ENCODE measurements at places on chromosomes 13 and 19. TPM values are rescaled to one million over a fixed set of nuclear protein-coding genes. Genes with fewer than 3 reads are reported as not detected.

DNA sequence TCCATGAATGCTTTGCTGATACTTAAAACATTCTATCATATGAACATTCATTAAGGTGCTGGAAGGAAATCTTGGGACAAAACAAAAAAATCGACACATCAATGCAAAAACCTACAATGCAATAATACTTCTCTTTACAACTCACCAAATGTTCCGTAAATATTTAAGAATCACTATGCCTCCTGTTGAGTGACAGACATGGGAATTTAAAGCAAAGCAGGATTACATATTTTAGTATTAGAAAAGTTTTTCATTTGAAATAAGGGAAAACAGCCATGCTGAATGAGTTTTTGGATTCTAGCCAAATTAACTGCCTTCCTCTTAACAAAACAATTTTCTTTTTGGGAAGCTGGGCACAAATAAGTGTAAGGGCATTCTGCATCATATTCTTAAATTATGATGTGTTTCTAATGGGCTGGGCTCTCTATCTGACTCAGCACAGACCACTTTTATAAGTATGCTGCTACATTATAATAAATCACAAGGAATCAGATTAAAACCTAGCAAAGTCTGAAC, 93.7 kb downstream of the RBM26 start:
- H3K27me3 ChIP-seq: no peaks in the 10 kb centered on the region
- no peak for DNase-seq
- H3K4me1 ChIP-seq: peaks cover 12% of the 10 kb centered on the region
- no peak overlapping the region for H3K4me3 ChIP-seq

DNA sequence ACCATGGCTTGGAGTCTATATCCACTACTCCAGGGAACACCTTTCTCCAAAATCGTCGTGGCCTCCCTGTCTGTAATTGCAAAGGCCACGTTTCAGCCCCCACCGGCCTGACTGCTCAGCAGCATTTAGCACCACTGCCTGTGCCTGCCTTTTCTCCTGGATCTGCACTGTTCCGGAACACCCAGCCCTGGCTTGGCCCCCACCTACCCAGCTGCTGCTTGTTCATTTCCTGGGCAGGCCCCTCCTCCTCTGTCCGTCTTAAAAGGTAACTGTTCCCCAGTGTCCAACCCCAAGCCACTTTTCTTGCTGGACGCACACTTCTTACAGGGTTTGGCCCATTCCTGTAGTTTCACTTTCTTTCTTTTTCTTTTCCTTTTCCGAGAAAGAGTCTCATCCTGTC, 8.5 kb upstream of the SYT5 start:
- no peak overlapping the region for H3K4me3 ChIP-seq
- H3K36me3 ChIP-seq: peaks cover 25% of the 10 kb centered on the region
- H3K27ac ChIP-seq: no peak overlapping the region
- DNase-seq: no peak
- no peaks in the 10 kb centered on the region for H3K27me3 ChIP-seq

DNA sequence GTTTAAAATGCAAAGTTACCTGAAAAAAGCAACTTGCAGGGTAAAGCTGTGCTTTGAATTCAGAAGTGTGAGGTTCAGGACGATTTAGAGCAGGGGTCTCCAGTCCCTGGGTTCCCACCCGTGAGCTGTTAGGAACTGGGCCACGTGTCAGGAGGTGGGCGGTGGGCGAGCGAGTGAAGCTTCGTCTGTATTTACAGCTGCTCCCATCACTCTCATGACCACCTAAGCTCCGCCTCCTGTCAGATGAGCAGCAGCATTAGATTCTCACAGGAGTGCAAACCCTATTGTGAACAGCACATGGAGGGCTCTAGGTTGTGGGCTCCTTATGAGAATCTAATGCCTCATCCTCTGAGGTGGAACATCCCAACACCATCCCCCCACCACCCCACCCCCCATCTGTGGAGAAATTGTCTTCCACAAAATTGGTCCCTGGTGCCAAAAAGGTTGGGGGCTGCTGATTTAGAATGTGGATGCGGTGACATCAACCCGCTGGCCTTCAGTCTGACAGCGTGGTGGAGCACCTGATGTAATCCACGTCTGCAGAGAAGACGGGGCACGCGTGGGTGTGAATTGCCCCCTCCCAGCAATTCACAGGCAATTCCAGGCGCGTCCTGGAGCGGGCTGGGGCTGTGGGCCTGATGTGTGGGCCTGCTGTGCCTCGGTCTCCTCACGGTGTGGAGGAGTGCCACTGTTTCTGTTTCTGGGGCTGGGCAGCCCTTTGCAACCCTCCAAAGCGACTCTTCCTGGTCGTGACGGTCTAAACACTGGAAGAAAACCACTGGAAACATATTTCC, 214.0 kb upstream of the SOX1 start:
- no peaks in the 10 kb centered on the region for H3K4me1 ChIP-seq
- H3K36me3 ChIP-seq: no peaks in the 10 kb centered on the region
- peak; percentile 24 for DNase-seq

DNA sequence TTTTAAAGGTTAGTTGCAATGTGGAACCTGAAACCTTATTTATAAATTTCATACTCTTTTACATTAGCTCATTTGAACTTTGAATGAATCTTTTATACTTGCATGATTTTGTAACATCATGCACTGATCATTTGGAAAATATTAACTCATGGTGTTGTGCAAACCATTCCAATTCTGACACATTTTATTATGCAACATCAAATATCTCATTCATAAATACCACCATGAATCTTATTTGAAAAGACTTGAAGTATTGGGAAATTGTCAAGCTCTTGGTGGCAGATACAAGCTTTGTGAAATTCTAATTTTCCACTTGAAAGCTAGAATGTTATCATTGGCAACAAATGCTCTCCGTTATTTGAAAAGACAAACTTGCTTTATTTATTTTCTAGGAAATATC, 379.9 kb upstream of the PCDH20 start:
- no peaks in the 10 kb centered on the region for H3K36me3 ChIP-seq
- H3K27ac ChIP-seq: no peak overlapping the region
- no peak overlapping the region for H3K4me3 ChIP-seq
- no peaks in the 10 kb centered on the region for H3K4me1 ChIP-seq
- no peaks in the 10 kb centered on the region for H3K27me3 ChIP-seq

IL12RB1 gene
- total RNA-seq: 9.3 TPM

Data from stomach (tissue), 19 donors.